ENCODE measurements at places on chromosomes 13 and 19.

GRCh38 chr19:50535672-50536187, 22.0 kb upstream of the ASPDH start:
- no peak for DNase-seq

DNA sequence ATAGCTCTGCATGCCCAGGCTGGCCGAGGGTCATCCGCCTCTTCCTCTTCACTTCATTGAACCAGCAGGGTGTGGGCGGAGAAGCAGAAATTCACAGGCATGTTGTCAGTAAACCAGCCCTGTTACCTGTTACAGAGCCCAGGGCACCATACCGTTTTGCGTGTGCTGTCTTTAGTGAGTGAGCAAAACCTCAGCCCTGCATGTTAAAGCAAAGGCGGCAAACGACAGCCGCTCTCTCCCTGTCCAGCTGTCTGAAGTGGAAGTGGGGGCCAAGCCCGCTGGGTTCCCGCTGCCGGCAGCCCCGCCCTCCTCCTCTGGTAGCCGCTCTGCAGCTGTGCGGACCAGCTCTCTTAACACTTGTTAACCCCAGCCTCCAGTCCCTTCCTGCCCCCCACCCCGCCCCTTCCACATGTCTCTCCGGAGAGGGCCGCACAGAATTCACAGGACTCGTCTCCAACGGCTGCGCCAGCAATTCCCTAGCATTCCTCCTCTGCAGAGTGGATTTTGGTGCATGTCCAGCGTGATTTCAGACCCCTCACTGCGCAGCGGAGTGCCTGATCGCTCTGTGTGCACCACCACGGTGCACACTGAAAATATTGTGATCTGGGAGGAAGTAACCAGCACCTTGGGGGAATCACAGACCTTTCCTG, 12.7 kb downstream of the KLHL26 start:
- DNase-seq: peak; percentile 14

DNA sequence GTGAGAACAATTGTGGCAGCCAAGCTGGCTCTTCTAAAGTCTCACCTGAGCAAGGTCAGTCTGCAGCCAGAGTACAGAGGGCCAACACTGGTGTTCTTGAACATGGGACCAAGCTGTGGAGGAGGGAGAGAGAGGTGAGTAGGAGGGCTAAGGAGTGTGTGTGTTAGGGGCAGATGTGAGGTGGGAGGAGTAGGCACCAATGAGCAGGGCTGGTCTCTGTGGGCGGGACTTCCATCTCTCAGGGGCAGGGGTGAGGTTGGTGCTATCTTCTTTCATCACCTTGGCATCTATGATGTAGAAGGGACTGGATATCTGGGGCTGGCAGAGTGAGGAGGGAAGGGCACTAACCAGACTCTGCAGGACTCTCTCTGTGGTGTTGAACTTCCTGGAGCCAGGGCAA, 72.4 kb downstream of the MBD3L1 start:
- DNase-seq: no peak

DNA sequence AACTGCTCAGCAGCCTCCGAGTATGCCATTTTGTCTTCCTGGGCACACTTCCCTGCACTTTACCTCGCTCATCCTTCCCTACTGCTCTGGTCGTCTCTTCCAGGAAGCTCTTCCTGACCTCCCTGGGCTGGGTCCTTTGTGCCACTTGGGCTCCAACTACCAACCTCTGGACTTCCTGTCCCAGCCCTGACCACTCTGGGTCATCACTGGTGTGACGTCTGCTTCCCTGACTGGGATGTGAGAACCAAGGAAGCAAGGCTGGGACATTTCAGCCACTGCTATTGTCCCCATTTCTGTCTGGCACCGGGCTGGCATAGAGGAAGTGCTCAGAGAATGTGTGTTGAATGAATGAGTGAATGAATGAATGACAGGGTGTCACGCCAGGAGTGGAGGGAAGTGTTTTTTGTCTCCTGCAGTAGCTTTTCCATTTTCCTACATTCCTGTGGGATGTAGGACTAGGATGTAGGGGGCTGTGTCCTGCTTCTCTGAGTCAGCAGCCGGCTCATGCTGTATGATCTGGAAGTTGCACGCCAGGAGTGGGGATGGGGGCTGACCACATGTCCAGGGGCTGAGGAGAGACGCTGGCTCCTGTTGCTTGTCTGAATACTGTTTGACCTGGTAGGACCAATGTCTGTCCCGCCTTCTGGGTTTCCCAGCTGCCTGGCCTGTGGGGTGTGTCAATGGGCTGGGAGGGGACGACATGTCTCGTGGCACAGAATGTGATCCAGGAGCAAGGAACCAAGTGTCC, 14.7 kb downstream of the NOVA2 start:
- no peak for DNase-seq

DNA sequence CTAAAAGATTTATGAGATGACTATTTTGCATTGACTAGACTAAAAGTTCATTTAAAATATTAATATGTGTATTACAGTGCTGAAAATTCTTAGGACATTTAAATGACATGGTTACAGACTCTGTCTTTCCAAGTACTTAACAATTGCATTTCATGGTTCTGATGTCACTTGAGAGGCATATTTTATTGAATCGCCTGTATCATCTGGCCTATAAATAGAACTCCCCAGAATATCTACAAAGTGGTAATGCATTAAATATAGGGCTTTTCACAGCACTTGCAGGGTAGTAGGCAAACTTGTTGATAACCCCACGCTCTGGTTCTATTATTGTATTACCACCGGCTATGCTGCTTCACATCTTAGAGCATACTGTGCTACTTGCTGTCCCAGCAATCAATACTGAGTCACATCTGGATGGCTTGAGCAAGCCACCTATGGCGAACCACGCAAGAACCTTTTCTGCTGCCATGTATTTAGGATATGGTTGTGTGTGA, 400.6 kb downstream of the HS6ST3 start:
- DNase-seq: no peak

- no peak for DNase-seq
Measured at GRCh38 chr19:39927076-39927475, 7.4 kb downstream of the FCGBP start.

- DNase-seq: no peak
Measured at GRCh38 chr13:94254737-94255136, 224.7 kb downstream of the DCT start.
